ENCODE measurements at places on chromosomes 5 and 9. TPM values are rescaled to one million over a fixed set of nuclear protein-coding genes. Genes with fewer than 3 reads are reported as not detected.

KCNN2 gene
- total RNA-seq: 7.5 TPM

SPIN1 gene
- total RNA-seq: 45.4 TPM

DNAJB5 gene
- total RNA-seq: 14.1 TPM

WNK2 gene
- 0.06 TPM for total RNA-seq

MED7 gene
- 9.7 TPM for total RNA-seq

GLDC gene
- 1.7 TPM for total RNA-seq

PKD2L2 gene
- total RNA-seq: not detected

KLHL9 gene
- 29.3 TPM for total RNA-seq

BTNL8 gene
- total RNA-seq: not detected

MROH2B gene
- total RNA-seq: not detected

CCNJL gene
- 23.2 TPM for total RNA-seq

DMRT3 gene
- 0.47 TPM for total RNA-seq

PIP5KL1 gene
- 3.9 TPM for total RNA-seq

LHX3 gene
- total RNA-seq: not detected

AK8 gene
- total RNA-seq: 1.5 TPM

ADRB2 gene
- 0.70 TPM for total RNA-seq

KIAA1958 gene
- 2.6 TPM for total RNA-seq

C5orf58 gene
- total RNA-seq: not detected

C1QTNF3 gene
- total RNA-seq: 10.5 TPM

KLHL3 gene
- 3.3 TPM for total RNA-seq

RXFP3 gene
- not detected for total RNA-seq

OBP2B gene
- not detected for total RNA-seq

PNPLA7 gene
- 2.4 TPM for total RNA-seq

KIF12 gene
- 5.3 TPM for total RNA-seq

PTGES gene
- not detected for total RNA-seq

PURA gene
- total RNA-seq: 7.0 TPM

GGTA1 gene
- 7.4 TPM for total RNA-seq

NR6A1 gene
- 1.3 TPM for total RNA-seq

HTR1A gene
- not detected for total RNA-seq

PROB1 gene
- 2.4 TPM for total RNA-seq

PTPDC1 gene
- total RNA-seq: 12.7 TPM

COL27A1 gene
- total RNA-seq: 22.2 TPM

LHFPL2 gene
- total RNA-seq: 65.3 TPM

SCGB3A2 gene
- total RNA-seq: not detected

STARD4 gene
- total RNA-seq: 74.7 TPM

DDX4 gene
- not detected for total RNA-seq

PPP3R2 gene
- not detected for total RNA-seq

SHOC1 gene
- not detected for total RNA-seq

WHRN gene
- total RNA-seq: 1.9 TPM

ZNF169 gene
- 4.8 TPM for total RNA-seq

ADAMTSL2 gene
- 0.05 TPM for total RNA-seq

INSL6 gene
- not detected for total RNA-seq

TAS2R1 gene
- total RNA-seq: not detected

ANXA1 gene
- 682 TPM for total RNA-seq
